ENCODE measurements at places on chromosomes 2 and 18.

- DNase-seq = no peak
Measured at GRCh38 chr2:174992886-174993285, 12.3 kb downstream of the CHN1 start.

- no peak for DNase-seq
Measured at GRCh38 chr18:10852385-10853303, 296.7 kb downstream of the PIEZO2 start.

DNA sequence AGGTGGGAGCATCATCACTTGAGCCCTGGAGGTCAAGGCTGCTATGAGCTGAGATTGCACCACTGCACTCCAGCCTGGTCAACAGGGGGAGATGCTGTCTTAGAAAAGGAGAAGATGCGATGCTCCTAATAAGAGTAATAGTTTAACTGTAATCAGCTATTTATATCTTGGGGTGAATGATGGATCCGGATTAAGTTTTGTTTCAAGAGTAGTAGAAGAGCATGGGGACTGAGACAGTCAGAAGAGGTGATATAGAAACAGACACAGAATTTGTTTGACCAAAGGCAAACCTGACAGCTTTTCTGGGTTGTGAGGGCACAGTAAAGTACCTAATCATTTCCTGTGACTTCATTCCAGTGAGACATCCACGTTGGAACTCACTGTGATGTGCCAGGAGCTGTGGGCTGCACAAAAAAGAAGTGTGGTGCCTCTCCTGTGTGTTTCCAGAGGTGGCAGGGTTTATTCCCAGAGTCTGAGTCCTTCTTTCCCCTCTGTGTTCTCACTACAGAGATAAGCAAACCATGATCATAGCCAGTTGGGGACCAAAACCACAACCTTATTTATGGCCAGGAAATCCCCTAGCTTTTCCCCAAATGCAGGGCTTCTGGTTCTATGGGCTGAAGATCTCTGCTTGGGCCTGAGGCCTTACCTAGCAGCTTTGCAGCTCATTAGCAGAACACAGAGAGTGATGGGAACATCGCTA lies 113.7 kb downstream of the XRCC5 start:
- no peak for DNase-seq

GRCh38 chr2:234329202-234329960 lies 167.5 kb downstream of the ARL4C start:
- peak; percentile 54 for DNase-seq

GRCh38 chr2:229486673-229487072 lies 215.6 kb upstream of the PID1 start:
- no peak for DNase-seq

DNA sequence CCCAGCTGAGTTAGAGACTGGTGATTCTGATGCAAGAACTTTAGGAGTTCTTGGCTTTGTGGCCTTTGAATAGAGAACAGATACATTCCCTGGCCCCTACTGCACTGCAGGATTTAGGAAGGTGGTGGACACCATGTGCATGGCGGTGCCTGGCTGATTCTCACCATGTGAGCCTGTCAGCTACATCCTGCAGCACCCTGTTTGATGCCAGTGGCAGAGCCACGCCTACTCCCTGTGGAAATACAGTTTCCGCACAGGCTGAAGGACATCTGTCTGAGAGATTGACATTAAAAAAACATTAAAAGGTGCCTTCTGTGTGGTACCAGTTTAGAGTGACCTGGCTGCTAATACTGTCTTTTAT lies 50.0 kb downstream of the KCNE4 start:
- DNase-seq = no peak

DNA sequence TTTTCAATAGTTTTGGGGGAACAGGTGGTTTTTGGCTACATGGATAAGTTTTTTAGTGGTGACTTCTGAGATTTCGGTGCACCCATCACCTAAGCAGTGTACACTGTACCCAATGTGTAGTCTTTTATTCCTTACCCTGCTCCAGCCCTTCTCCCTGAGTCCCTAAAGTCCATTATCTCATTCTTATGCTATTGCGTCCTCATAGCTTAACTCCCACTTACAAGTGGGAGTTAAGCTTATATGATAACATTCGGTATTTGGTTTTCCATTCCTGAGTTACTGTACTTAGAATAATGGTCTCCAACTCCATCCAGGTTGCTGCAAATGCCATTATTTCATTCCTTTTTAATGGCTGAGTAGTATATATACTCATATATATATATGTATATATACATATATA lies 90.9 kb upstream of the ACSL3 start:
- no peak for DNase-seq

DNA sequence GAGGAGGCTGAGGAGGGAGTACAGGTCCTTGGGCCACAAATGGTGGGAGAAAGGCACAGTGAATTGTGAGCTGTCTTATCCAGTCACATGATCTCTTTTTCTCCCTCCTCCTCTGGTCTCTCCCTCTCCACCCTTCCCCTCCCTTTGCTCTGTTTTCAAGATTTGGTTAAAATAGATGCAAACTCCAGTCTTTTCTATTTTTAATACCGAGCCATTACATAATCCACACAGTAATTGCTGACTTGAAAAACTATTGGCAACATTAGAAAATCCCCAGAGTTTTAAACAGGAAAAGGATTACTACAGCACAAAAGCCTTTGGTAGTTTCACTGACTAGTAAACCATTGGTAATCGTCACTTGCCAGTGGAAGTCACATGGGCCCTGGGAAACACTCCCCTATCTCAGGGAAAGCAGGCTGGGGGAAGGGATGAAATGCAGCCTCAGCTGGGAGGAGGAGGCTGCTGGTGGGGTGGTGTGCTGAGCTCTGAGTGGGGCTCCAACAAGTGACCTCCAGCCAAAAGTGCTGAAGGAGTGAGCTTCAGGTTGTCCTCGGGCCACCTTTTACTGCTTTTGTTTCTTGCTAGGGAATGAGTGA lies 57.4 kb upstream of the PCBP1 start:
- DNase-seq = no peak

GRCh38 chr2:199160677-199161465 lies 296.9 kb downstream of the SATB2 start:
- no peak for DNase-seq

DNA sequence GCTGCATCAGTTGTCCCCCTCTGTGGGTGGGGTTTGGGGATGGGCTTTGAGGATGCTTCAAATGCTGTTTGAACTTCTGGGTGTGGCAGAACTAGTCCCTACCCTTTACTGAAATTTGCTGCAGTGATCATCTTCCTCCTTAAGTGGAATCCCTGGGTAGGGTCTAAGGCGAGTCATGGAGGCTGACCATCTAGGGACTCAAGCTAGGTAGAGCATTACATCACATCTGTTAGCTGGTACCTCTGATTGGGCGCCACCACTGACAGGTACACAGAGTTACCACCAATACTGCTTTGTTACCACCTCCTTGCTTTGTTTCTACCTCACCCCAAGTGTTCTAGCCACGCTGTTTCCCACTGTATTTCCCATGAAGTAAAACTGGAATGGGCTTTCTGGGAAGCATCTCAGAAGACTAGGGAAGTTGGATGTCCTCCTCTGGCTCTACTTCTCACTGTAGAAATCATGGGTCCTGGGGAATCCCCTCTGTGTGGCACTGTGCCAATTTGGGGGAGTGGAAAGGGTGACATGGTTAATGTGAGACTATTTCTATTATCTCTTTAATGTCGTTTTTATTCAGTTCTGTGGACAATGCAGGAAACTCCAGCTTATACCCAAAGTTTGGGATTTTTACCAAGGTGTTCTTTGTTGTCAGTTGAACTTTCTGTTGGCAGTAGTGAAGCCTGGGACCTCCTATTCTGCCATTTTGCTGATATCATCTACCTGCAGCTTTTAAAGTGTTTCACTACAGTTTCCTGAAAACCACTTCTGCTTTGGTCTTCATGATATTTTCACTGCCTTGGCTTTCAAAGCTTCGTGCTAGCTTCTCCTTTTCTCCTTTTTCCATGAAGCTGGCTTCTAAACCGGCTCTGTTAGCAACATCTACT lies 14.5 kb upstream of the SULT1C4 start:
- DNase-seq = no peak

DNA sequence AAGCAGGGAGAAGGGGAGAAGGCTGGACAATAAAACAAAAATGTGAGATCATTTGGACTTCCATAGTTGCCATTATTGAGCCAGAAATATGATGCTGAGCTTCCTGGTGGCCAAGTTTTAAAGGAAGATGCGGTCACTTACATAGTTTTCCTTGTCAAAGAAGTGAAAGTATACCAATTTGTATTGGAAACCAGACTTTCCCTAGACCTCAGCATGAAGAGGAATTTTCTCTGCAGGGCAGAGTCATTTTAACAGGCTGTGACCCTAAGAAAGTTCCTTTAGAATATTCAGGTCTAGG lies 111.0 kb downstream of the GATA6 start:
- DNase-seq = no peak

DNA sequence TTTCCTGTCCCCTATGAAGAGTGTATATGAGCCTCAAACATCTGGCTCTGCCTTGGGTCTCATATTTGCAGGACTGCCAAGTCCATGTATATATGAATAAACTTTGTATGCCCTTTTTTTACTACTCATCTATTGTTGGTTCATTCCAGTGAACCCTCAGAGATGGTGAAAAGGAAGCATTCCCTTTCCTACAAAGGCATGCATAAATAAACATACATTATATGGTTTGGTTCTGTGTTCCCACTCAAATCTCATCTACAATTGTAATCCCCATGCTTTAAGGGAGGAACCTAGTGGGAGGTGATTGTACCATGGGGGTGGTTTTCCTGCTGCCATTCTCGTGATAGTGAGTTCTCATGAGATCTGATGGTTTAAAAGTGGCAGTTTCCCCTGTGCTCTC lies 534.2 kb downstream of the SPAG16 start:
- DNase-seq = no peak

DNA sequence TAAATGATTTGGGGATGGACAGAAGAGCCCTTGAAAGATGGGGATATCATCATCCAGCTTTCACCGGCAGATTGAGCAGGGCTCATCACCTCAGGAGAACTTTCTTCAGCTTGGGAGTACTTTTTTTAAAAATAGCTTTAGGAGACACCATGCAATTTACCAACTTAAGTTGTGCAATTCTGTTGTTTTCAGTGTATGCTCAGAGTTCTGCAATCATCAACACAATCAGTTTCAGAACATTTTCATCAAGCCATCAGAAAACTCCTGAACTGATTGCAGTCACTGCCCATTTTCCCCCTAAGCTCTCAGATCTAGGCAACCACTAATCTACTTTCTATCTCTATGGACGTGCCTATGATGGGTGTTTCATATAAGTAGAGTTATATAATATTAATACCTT lies 117.7 kb downstream of the CRIM1 start:
- no peak for DNase-seq

DNA sequence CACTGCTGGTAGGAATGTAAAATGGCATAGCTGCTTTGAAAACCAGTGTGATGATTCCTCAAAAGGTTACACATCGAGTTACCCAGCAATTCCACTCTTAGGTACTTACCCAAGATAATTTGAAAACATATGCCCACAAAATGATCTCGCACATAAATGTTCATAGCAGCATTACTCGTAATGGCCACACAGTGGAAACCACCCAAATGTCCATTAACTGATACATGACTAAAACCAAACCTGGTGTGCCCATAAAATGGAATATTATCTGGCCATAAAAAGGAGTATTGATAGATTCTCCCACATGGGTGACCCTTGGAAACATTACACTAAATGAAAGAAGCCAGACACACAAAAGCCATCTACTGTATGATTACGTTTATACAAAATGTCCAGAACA lies 70.4 kb downstream of the ALPK2 start:
- no peak for DNase-seq

GRCh38 chr2:82226441-82226840 lies 1921.9 kb upstream of the LRRTM1 start:
- no peak for DNase-seq

DNA sequence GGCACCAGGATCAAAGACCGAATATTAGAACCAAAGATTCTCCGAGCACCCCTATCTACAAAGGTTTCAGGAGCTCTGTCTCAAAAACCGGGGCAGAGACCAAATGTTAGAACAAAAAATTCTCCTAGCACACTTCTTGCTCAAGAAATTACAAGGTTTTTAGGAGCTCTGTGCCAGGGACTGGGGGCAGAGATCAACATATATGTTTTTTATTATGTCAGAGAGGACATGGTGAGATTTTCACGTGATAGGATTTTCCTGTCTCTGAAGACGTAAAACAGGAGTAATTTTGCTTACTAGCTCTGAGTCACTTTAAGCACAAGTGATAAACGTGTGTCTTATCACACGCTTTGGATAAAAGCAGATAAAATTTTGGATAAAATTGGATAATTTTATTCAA lies 34.8 kb upstream of the ODC1 start:
- DNase-seq = no peak

GRCh38 chr18:44744161-44745121 lies 63.8 kb downstream of the SETBP1 start:
- DNase-seq = no peak

DNA sequence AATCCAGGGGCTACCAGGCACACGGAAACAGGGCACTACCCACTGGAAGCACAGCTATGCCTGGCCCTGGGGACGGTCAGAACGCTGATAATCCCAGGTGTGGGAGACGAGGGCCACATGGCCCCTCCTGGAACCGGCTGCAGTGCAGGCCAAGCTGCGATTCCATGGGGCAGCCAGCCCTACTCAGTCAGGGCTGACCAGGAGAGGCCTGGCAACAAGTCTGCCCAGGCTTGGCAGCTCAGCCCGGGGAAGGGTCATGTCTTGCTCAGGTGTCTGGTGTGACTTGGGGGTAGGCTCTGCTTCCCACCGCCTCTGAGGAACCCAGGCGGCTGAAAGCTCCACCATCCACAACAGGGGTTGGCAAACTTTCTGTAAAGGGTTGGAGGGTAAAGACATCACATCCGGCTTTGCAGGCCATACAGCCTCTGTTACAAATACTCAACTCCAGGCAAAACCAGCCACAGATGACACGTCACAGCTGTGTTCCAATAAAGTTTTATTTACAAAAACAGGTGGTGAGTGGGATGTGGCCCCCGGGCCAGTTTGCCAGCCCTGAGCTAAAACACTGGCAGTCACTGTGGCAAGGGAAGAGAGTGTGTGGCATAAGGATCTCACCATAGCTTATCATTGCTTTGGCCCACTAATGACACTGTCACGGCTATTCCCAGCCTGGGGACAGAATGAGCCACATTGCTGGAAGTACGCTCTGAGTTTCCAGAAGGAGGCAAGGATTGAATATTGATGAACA lies 85.2 kb downstream of the NDUFA10 start:
- DNase-seq = no peak

GRCh38 chr2:183579686-183580085 lies 455.4 kb downstream of the NUP35 start:
- DNase-seq = no peak

GRCh38 chr2:236862961-236863728 lies 222.5 kb upstream of the COPS8 start:
- DNase-seq = no peak

DNA sequence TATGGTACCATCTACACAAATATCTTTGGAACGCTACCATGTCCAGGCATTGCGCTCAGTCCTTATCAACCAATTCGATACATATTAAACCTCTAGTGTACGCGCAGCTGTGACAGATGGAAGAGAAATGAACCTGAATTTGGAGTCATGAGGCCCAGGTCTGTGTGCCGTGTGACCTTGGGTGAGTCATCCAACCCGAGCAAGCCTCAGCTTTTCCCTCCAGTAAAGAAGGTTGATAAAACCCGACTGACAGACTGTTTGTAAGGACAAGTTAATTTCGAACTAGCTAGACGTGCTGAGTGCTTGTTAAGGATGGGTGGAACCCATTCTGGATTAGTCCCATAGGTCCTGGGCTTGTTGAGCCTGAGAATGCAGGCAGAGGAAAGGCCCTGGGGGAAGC lies 28.2 kb downstream of the GREB1 start:
- DNase-seq = no peak

- DNase-seq = no peak
Measured at GRCh38 chr18:7447318-7448028, 119.6 kb upstream of the PTPRM start.
